ENCODE measurements at places on chromosomes 4 and X.

DNA sequence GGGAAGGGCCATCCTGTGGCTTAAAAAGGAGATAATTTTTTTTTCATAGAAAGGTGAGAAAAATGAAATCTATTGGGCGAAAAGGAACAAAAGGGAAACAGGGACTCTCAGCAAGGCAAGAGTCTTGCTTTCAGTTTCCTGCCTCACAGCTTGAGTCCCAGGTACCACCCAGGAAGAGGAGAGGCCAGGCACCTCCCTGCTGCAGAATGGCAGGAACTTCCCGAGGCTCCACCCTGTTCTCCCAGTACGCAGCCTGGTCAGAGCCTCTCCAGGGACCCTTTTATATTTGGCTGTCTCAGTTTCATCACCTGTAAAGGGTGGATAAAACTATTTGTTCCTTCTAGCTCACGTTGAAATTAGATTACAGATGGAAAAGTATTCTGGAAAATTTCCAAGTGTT lies 33.8 kb downstream of the UCHL1 start:
- DNase-seq: no peak

DNA sequence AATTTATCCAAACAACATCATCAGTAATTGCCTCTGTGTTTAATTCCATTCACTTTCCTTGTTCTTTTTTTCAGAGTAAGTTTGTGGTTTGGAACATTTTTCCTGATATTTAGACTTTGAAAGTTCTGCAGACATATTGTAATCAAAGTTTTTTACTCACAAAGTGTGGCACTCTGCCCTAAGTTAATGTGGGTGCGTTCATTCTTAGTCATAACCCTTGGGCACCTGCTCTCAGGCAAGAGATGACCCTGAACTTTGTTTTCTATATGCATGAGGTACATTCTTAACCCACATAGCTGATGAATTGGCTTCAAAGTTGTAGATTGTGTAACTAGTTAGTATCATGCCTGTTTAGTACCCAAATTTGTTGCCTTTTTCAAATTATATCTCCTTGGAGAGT lies 424.3 kb downstream of the GRXCR1 start:
- DNase-seq: no peak

DNA sequence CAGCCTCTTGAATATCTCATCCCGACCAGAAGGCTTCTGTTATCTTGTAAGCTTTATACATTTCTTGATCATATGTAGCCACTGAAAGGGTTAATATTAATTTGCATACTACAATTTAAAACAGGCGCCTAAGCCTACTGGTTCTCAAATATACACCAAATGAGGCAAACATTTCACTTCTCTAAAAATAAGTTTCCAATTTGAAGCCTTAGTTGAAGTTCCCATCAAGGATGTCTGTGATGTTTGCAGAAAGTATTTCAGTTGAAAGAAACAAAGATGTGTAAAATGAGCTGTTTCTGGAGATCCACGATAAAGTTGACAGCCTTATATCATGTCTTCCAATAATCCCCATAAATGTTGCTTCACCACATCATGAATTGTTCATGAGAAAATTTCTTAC lies 70.6 kb downstream of the KIT start:
- no peak for DNase-seq

- peak; percentile 97 for DNase-seq
These were observed 104.0 kb downstream of the FAM53A start for GRCh38 chr4:1579901-1580691.

- no peak for DNase-seq
These were observed 233.8 kb upstream of the CPEB2 start for GRCh38 chr4:14768449-14768848.

DNA sequence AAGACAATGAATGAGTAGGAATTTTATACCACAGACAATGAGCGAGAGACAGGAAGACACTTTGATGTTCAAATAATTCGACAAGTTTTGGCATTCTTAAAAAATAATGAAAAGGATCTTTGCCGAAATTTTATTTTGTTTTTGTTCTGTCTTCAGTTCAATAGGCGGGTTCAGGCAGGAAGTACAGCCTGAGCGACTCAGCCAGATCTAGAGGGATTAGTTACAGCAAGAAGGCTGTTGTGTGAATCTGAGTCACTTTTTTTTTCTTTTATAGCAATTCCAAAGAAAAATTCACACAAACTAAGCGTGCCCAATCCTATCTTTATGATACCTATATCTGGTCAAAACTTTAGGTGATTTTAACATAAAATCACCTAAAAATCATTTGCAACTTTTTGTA lies 505.4 kb upstream of the FAM241A start:
- DNase-seq: no peak

DNA sequence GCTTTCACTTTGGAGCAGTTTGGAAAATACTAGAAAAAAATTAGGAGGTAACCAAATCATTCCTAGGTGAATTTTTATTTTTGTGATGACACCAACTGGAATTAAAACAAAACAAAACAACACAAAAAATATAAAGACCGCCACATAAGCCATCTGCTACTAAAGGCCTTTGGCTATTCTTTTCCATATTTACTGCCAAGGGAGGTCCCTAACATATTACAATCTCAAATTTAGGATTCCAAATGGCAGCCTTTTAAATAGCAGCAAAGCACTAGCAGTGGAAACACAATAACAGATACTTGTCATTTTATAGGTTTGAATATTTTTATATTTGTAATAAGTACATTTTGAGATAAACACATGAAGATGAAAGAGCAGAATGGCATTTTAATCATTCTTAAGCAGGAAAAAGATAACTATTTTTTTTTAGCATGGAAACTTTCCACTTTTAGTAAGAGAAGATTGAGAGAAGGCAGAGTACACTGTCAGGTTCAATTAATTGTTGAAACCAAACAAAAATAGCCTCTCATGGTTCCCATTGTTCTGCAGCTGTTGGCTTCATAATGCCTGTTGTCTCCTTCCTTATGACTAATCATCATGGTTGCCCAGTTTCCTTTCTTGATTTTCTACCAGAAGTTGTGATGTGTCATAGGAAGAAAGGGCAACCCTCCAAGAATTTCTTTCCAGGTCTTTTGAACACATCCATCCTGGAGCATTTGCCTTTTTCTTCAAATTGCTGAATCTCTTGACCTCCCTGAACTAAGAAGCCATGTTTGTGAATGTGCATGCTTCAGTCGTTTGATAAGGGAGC lies 219.0 kb upstream of the EMCN start:
- DNase-seq: no peak

All from HEK293T (cell line).